ENCODE measurements at places on chromosomes 7 and 10.

GRCh38 chr10:932589-932988 lies 1.1 kb upstream of the LARP4B start:
- DNase-seq = no peak

GRCh38 chr7:96359876-96360275 lies 38.0 kb upstream of the SLC25A13 start:
- no peak for DNase-seq

DNA sequence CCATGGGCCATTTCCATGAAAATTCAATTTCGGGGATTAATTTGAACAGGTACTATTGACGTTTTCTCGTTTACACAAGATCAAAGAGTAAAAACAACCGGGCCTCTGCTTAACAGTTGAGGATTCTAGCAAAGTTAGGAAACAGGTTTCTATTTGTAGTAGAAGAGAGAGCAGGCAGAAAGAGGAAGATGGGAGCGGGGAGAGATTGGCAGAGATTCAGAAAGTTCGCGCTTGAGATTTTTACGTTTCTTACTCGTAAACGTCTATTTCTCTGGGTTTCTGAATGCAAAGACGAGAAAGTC lies 571 bp upstream of the VWC2 start:
- no peak for DNase-seq

DNA sequence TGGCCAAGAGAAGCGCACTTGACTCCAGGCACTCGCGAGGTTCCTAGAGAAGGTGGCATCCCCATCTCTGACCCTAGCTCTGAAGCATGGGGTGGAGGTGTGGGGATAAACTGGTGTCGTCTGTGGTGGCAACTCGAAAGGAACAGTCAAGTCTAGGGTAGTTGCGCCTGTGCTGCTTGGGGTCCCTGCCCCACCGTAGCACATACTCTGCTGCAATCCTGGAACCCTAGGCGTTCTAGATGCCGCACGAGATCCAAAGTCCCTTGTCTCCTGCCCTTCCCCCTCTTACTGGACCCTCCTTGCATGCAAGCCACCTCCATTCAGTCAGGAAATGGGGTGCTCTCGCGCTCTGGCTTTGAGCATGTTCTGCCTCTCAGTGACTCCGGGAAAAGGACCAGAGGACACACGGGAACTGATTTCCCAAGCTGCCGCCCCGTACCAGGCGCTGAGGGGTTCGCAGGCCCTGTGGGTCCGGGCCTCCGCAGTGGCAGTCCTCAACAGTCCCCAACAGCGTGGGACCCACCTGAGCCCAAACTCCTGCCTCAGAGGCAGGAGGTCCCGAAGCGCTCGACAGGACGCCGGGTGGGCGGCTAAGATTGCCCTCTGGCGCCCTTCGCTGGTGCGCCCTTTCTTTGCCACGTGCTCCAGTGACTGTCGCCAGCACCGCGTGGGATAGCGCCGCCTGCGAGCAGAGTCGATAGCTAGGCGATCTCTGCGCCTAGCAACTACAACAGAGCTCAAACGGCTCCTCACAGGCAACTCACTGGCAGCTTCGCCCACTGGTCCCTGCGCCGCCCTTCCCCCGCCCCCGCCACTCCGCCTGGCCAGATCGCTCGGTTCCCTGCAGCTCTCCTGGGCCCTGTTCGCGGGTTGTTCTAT lies 452.0 kb downstream of the REEP3 start:
- DNase-seq = no peak

- no peak for DNase-seq
Observed at GRCh38 chr7:140275069-140275965, 98.5 kb upstream of the KDM7A start.

Data from iPS-NIHi11 (cell line).